ENCODE measurements at places on chromosomes 3 and 15.

- DNase-seq: peak; percentile 20
These were observed 3.2 kb upstream of the GABRG3 start for GRCh38 chr15:26967719-26968269.

DNA sequence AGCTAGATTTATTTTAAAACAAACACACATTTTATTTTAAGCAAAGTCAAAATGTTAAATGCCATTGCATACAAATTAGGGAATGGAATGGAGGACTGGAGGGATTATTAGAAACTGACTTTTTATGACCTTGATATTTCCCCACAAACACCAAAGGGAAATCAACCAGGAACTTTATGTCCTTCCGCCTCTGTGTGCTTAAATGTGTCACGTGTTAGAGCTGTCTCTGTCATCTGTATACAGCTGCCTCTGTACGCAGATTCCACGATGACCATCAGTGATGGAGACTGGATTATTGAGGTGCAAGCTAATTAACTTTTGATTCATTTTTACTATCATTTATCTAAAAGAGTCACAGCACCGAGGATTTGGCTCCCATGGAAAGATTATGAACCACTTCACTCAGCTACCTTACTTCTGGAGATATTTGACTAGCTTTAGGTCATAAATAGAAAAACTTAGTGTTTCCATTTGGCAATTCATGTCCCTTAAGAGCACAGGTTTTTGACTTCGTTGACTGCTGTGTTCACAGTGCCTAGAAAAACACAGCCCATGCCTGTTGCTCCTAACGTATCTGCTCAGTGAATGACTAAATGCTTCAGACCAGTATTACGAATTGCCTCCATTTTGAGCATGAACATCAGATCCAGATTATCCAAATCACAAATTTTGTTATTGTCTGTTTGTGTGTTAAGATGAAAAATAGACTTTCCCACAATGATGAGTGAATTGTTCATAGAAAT lies 1048.1 kb downstream of the MCTP2 start:
- DNase-seq: no peak

DNA sequence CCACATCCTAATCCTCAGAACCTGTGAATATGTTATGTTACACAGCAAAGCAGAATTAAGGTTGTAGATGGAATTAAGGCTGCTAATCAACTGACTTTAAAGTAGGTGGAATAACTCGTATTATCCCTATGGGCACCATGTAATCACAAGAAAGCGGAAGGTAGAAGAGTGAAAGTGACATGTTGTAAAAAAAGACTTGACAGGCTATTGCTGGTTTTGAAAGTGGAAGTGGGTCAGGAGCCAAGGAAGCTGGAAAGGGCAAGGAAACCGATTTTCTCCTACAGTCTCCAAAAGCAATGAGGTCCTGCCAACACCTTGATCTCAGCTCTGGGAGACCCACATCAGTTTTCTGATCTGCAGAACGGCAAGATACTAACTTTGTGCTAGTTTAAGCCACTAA lies 6.6 kb downstream of the TP63 start:
- no peak for DNase-seq

DNA sequence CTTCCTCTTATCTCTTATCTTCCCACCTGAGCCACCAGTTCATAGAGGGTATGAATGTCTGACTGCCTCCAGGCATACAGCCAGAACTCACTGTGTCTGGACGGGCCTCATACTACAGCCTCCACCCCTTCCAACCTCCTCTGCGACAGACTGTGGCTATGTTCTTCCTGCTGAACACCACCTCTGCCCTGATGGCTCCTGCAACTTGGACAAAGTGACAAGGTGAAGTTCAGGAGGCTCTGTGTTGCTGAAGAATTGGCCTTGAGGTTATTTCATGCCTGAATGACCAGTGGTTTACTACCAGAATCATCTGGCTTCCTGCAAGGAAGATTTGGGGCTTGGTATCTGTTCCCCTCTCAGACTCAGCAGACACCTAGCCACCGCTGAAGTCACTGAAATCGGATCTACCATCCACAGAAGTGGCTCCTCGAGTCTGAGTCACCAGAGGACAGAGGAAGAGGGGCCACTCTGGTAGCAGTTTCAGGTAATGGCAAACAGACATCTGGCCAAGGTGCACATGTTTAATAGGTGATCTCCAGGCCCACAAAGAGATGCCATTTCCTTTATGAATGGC lies 14.2 kb upstream of the ULK3 start:
- no peak for DNase-seq

- DNase-seq: no peak
These were observed 609.0 kb downstream of the MECOM start for GRCh38 chr3:169054471-169054870.

DNA sequence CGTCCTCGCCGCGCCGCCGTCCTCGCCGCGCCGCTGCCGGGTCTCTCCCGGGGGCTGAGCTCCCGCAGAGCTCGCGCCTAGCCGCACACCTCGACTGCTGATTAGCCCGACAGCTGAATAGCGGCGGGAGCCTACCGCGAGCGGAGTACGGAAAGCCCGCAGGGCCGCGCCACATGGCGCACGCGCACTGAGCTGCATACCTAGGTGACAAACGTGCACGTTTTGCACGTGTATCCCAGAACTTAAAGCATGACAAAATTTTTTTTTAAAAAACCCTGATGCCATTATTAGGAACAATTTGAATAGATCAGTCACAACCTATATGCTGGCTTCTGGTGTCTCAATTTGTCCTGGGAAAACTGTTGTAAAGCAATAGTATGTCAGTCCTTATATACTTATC lies at the start of gene GOLGA8A:
GOLGA8A (minus strand) TSS at position 122 of the 400 bp plus-strand sequence. CDS start 48,117 bp downstream, outside the sequence.
- peak; percentile 65 for DNase-seq

GRCh38 chr3:141292356-141293058 lies 60.9 kb downstream of the PXYLP1 start:
- no peak for DNase-seq

- no peak for DNase-seq
These were observed 10.6 kb downstream of the RPL32 start for GRCh38 chr3:12830785-12831156.

- DNase-seq: no peak
These were observed 156.9 kb downstream of the FBLN2 start for GRCh38 chr3:13705702-13706280.

- no peak for DNase-seq
These were observed 136.8 kb upstream of the UMPS start for GRCh38 chr3:124593442-124593829.

- DNase-seq: no peak
These were observed 278.1 kb upstream of the CADM2 start for GRCh38 chr3:84680700-84681099.

DNA sequence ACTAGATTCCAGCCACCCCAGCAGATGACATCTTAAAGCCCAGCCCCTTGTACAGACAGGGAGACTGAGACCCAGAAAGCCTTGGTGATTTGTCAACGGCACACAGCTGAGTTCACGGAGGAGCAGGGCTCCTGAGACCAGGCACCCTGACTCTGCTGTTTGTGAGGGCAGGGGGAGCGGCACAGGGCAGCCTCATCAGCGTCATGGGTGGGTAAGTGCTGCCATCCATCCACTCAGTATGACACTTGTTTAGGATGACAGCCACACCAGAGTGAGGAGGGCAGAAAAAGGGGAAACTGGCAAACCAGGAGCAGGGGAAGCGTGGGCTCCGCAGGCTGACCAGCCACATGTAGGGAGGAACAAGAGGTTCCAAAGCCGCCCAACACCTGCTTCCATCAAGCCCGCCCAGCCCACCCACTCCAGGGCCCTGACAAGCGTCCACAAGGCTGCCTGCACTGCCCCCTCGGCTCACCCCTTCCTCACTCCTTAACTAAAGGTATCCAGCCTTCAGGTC lies 19.9 kb downstream of the RBPMS2 start:
- DNase-seq: no peak

DNA sequence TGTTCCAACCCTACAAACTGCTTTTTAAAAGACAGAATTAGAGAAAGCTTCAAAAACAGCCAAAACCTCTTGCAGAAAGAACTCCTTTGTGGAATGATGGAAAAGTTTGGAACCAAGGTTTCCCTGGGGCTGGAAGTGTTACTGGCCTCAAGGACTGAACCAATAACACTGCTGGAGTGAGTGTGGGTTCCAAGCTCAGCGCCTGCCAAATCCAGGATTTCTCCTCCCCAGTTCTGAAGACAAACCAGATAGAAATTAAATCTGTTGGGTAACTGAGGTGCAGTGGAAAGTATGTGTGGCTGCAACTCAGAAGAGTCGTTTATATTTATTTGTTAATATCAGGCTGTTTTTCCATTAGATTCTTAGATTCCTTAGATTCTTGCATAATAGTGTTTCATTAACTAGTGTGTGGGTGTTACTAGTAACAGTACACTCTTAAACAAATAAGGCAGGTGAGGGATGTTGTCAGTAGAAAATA lies 66.5 kb upstream of the FNDC3B start:
- DNase-seq: no peak

- no peak for DNase-seq
These were observed 800 bp downstream of the DAG1 start for GRCh38 chr3:49470714-49471420.

GRCh38 chr3:187210545-187211327 lies 13.4 kb downstream of the RTP1 start:
- peak; percentile 76 for DNase-seq

GRCh38 chr3:11154036-11154952 lies at the start of gene HRH1:
HRH1 (plus strand) TSS chr3:11154493; CDS start chr3:11259038, 104,545 bp downstream.
- peak; percentile 40 for DNase-seq

DNA sequence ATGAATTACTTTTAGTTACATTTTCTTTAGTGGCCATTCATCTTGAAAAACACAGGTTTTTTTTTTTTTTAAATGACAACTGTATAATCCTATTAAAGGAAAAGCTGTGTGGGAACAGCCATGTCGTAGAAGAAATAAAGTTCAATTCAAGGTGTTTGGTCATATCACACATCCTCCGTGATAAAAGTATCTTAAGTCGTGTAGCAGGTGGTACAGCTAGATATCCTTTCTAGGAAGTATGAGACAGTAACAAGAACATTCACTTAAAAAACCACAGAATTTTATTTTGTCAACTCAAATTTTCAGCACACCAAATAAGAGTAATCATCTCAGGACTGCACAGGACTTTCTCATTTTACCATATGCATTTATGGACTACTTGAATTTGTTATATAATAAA lies 16.1 kb downstream of the ZDHHC23 start:
- no peak for DNase-seq

- peak; percentile 9 for DNase-seq
These were observed 155.2 kb downstream of the FAM43A start for GRCh38 chr3:194840661-194841514.

DNA sequence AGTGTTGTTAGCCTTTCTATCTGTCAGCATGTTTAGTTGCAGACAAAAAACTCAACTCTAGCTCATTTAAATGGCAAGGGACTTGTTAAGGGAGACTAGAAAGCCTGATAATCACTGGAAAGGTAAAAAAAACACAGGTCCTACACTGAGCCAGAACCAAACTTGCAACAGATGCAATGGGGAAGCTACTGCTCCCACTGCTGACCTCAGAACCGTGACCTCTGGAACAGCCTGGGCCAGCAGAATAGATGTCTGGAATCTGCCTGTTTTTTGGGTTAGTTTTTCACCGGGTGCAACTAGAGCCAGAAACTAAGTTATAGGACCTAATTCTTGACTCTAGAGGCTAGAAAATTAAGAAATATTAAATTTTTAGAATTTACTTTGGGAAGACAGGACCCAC lies 32.5 kb upstream of the ARL14 start:
- no peak for DNase-seq

DNA sequence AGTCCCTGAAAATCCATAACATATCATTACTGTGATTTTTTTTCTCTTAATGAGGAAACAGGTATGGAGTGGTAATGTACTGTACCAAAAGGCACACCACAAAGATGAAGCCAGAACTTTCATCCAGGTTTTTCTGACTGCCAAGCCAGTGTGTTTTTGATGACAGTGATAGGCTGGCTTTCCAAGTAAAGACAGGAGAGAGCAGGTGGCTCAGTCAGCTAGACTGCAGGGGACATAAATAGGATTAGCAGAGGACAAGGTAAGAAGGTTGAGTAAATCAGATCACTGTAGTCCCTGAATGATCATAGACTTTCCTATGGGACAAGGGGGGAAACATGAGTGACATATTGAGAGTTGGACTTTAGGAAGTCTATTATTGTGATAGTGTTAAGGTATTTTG lies 127.9 kb downstream of the GADL1 start:
- DNase-seq: no peak

- DNase-seq: no peak
These were observed 47.1 kb downstream of the FLNB start for GRCh38 chr3:58055314-58055713.

GRCh38 chr15:85849946-85850345 lies 55.2 kb upstream of the KLHL25 start:
- DNase-seq: no peak

DNA sequence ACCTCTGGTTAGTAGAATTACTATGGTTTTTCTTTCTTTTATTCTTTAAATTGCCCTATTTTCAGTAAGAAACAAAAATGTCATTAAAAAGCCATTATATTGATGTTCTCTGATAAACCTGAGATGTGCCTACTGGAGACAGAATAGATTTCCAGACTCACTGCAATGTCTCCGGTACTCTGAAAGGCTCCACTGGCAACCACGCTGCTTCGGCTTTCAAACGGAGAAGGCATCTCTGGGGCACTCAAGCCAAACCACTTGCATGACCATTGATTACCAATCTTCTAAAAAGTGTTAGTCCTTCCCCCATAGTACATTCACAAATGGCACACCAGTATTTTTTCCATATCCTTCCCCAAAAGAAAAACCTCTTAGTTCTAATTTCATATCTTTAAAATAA lies 82.6 kb downstream of the CBLB start:
- DNase-seq: no peak

DNA sequence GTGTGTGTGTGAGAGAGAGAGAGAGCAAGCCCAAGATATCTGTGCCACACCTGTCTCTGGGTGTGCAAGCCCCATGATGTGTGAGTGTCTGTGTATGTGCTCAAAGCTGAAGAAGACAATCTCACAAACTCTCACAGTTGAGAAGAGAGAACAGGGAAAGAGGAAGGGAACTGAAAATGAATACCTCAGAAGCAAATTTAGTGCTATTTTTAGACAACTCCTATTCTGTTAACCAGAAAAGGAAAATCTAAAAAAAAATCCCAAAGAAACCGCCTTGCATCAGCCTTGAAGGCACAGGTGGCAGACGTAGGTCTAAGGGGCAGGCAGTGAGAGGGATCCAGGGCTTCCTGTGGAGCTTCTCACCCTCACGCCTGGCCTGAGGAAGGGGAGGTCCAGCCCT lies 47.8 kb downstream of the ATP2B2 start:
- no peak for DNase-seq

GRCh38 chr3:156181509-156181908 lies 61.1 kb downstream of the KCNAB1 start:
- peak; percentile 59 for DNase-seq

- DNase-seq: no peak
These were observed 63.9 kb downstream of the IQSEC1 start for GRCh38 chr3:13009132-13009945.

- peak; percentile 80 for DNase-seq
These were observed 95.3 kb downstream of the DAPK2 start for GRCh38 chr15:63950911-63951481.

- DNase-seq: no peak
These were observed 23.2 kb downstream of the LOXL1 start for GRCh38 chr15:73949496-73949895.
